ENCODE measurements at places on chromosomes 6 and 20.
A peak's percentile ranks its signal among the peaks of the same experiment; 100 is the strongest.

DNA sequence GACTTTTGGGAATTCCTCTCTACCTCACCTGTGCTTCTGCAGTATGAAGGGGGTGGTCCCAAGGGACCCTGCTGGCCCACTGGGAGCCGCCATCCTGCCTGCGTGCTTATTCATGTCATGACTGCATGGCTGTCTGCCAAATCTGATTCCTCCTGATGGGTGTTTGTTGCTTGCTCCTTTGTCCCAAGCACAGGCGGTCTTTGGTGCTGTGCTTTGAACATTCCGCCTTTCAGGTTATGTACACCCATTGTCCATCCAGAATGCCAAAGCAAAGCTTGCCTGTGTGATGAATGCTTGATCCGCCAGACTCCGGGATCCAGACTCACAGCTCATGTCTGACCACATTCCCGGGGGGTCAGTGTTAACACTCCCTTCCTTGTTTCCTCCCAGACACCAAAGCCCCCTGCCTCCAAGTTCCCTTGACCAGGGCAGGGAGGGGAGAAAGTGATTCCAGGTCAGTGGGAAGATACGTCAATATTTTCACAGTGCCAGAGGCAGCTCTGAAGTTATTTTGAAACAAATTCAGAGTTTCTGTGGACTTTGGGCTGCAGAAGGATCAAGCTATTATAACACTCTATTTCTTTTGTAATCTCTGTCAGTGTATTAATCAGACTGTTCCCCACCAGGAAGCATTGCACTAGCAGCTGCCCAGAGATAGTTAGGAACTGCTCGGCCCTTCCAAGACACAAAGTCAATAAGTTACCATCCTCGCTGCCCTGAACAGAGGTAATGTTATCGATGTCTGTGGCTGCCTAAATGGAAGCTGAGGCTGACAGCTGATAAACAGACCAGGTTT is 9.5 kb downstream of the DAAM2 start:
- H3K27ac ChIP-seq: no peak overlapping the region
- no peaks in the 10 kb centered on the region for H3K36me3 ChIP-seq
- H3K4me1 ChIP-seq: no peaks in the 10 kb centered on the region

GRCh38 chr6:98848539-98849242 is 14.3 kb downstream of the POU3F2 start:
- peaks cover 5% of the 10 kb centered on the region for H3K36me3 ChIP-seq
- peaks cover 70% of the 10 kb centered on the region for H3K27me3 ChIP-seq
- DNase-seq: no peak
- peaks cover 19% of the 10 kb centered on the region for H3K4me1 ChIP-seq
- H3K4me3 ChIP-seq: no peak overlapping the region

GRCh38 chr20:11090751-11091150 is 417.0 kb upstream of the JAG1 start:
- H3K4me3 ChIP-seq: no peak overlapping the region
- no peak overlapping the region for H3K27ac ChIP-seq
- H3K27me3 ChIP-seq: no peaks in the 10 kb centered on the region
- DNase-seq: no peak

- H3K4me3 ChIP-seq: no peak overlapping the region
- H3K27ac ChIP-seq: no peak overlapping the region
- no peaks in the 10 kb centered on the region for H3K4me1 ChIP-seq
Observed at GRCh38 chr6:82015043-82015442, 232.5 kb downstream of the IBTK start.

DNA sequence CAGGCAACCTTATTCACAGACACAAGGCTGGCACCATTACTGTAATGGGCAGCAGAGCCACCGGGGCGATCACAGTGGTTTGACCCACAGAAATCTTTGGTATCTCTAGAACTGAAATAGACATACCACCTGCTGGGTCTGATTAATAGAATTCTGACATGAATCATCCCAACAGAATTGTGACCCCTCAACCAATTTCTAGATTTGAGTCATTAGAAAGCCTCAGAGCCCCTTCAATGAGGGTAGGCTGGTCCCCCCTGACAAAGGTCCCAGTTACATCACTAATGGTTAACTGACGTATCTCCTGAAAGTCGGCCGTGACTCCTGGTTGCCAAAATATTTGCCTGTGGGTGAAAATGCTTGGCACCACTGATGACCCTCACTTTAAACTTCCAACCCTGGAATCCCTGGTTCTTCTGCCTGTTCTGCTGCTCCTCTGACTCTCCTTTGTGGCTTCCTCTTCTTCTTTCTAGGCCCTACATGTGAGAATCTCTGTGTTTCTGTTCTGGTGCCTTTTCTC is 124.9 kb upstream of the ARID1B start:
- DNase-seq: no peak
- peaks cover 9% of the 10 kb centered on the region for H3K4me1 ChIP-seq
- no peaks in the 10 kb centered on the region for H3K36me3 ChIP-seq
- no peak overlapping the region for H3K4me3 ChIP-seq
- H3K27ac ChIP-seq: no peak overlapping the region

DNA sequence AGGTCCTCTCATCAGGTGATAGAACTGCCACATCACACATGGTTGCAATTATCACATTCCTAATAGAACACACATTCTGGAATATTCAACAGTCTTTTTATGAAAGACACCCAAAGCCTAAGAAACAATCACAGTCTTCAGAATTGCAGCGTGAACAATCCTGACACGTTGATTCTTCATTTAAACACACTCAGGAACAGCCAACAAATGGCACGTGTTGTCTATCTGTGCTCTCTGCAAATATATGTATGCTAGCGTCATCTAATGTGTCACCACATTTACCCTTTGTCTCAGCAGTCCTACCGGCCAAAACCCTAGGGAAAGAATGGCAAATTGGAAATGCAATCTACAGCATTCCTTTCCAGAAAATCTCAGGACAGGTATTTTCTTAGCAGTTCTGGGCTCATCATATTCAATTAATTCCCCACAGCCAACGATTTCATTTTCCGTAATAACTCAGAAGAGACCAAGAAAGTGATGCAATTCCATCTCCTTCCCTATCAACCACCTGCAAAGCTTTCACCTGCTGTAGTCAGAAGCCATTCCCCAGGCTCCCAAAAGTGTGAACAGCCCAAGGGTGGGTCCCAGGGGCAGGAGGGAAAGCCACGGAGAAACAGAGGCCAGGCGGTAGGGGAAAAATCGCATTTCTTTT is 280.3 kb upstream of the JARID2 start:
- DNase-seq: no peak
- no peak overlapping the region for H3K27ac ChIP-seq
- H3K27me3 ChIP-seq: no peaks in the 10 kb centered on the region
- H3K4me1 ChIP-seq: no peaks in the 10 kb centered on the region
- H3K36me3 ChIP-seq: no peaks in the 10 kb centered on the region

GRCh38 chr20:14997791-14998190 is 660.4 kb upstream of the FLRT3 start:
- no peaks in the 10 kb centered on the region for H3K36me3 ChIP-seq
- H3K27ac ChIP-seq: no peak overlapping the region
- H3K27me3 ChIP-seq: no peaks in the 10 kb centered on the region
- DNase-seq: no peak

DNA sequence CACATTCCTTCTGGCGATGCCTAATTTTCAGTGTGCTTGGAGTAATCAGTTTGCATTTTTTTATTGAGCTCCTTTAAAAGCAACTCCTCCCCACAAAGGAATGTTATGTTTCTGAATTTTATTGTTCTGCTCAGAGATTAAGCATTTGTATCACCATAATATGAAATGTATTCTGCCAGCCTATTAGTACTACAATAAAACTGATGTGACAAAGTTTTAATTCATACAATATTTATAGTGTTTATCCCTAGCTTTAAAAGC is 236.9 kb upstream of the ASCC3 start:
- no peak overlapping the region for H3K4me3 ChIP-seq
- H3K4me1 ChIP-seq: no peaks in the 10 kb centered on the region
- DNase-seq: no peak
- H3K27ac ChIP-seq: no peak overlapping the region

DNA sequence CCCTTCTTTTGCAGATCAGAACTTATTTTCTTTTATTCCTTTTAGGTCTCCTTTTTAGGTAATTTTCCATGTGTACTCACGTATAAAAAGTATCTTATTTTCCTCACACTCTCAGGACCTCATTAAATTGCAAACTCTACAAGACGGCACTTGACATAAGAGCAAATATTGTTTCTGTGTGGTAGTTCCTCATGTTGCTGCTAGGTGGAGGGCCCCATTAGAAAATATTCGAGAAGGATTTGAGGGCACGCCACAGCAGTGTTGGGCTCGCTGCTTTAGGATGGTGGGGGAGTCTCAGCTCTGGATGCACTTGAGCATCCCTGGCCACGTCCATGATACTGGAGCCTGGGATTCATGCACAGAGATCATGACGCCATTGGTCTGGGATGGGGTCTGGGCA is 64.9 kb upstream of the ZFP64 start:
- H3K27ac ChIP-seq: no peak overlapping the region
- peaks cover 2% of the 10 kb centered on the region for H3K4me1 ChIP-seq
- no peak for DNase-seq
- H3K27me3 ChIP-seq: peaks cover 21% of the 10 kb centered on the region
- H3K4me3 ChIP-seq: no peak overlapping the region

- H3K27ac ChIP-seq: no peak overlapping the region
- H3K4me1 ChIP-seq: peaks cover 3% of the 10 kb centered on the region
- H3K27me3 ChIP-seq: peaks cover 79% of the 10 kb centered on the region
- no peak for DNase-seq
Observed at GRCh38 chr6:3239110-3239830, 11.8 kb upstream of the TUBB2B start.

- peaks cover 10% of the 10 kb centered on the region for H3K27me3 ChIP-seq
- no peaks in the 10 kb centered on the region for H3K4me1 ChIP-seq
- H3K4me3 ChIP-seq: no peak overlapping the region
- no peak overlapping the region for H3K27ac ChIP-seq
- DNase-seq: no peak
Observed at GRCh38 chr6:143970456-143971218, 37.4 kb downstream of the PLAGL1 start.

DNA sequence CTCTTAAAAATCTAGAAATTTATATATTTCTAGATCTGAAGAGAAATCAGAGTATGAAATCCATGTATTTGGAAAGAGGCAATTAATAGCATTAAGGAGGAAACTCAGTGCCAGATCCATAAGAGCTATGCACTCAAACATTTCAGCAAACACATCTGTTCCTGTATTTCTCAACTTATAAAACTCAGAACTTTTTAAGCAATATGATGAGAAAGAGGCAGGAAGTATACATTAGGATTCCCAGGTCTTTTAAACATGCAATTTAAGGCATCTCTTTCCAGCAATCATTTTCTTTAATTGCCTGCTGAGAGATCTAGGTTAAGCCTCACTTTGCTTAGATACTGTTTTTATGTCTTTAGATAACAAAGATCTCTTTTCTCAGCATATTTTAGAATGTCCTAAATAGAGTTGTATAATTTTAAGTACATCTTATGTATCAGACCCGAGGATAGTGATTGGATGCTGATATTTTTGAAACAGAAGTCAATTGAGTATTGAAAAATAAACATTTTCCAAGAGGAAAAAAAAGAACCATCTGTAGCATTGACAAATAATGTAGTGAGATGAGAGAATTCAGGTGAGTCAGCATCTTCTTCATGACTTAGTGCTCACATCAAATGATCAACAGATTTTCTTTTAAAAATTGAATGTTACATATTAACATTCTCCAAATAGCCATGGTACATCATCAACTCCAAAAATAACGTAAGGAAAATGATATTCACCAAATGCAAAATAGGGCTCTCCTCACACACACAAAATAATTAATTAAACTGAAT is 461.4 kb upstream of the NOX3 start:
- no peaks in the 10 kb centered on the region for H3K4me1 ChIP-seq
- H3K4me3 ChIP-seq: no peak overlapping the region
- DNase-seq: no peak
- H3K27me3 ChIP-seq: no peaks in the 10 kb centered on the region
- no peaks in the 10 kb centered on the region for H3K36me3 ChIP-seq
- H3K27ac ChIP-seq: no peak overlapping the region

DNA sequence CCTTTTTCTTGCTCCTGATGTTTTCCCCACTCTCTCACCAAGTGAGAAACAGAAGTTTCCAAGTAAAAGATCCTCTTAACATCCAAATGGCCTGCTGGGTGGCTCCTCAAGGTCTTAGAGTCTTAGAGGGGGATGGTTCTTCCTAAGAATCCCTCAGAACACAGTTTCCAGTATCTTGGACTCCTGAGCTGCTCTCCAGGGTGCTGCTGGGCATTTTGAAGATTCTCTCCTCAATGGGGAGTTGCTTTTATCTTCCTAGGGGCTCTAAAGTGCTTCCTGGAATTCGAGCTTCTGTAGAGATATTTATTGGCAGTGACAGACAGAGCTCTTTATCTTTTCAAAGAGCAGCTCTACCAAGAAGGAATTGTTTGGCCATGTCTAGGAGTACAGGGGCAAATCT is 70.8 kb upstream of the SLC35B3 start:
- no peaks in the 10 kb centered on the region for H3K36me3 ChIP-seq
- no peak overlapping the region for H3K27ac ChIP-seq
- no peaks in the 10 kb centered on the region for H3K27me3 ChIP-seq
- H3K4me3 ChIP-seq: no peak overlapping the region
- no peaks in the 10 kb centered on the region for H3K4me1 ChIP-seq

- no peaks in the 10 kb centered on the region for H3K27me3 ChIP-seq
- peaks cover 2% of the 10 kb centered on the region for H3K36me3 ChIP-seq
- no peak for DNase-seq
- peaks cover 46% of the 10 kb centered on the region for H3K4me1 ChIP-seq
- H3K27ac ChIP-seq: peak overlapping the region; percentile 21
Observed at GRCh38 chr6:11384531-11385309, 152.3 kb upstream of the NEDD9 start.

- H3K36me3 ChIP-seq: no peaks in the 10 kb centered on the region
- no peaks in the 10 kb centered on the region for H3K27me3 ChIP-seq
- peaks cover 9% of the 10 kb centered on the region for H3K4me1 ChIP-seq
- no peak overlapping the region for H3K4me3 ChIP-seq
Observed at GRCh38 chr6:130967502-130968445, 95.3 kb downstream of the EPB41L2 start.

- no peak overlapping the region for H3K4me3 ChIP-seq
- DNase-seq: no peak
- H3K4me1 ChIP-seq: no peaks in the 10 kb centered on the region
- H3K27ac ChIP-seq: no peak overlapping the region
- no peaks in the 10 kb centered on the region for H3K36me3 ChIP-seq
Observed at GRCh38 chr6:68710496-68710895, 75.4 kb downstream of the ADGRB3 start.

- no peak overlapping the region for H3K27ac ChIP-seq
- peaks cover 43% of the 10 kb centered on the region for H3K27me3 ChIP-seq
- no peak overlapping the region for H3K4me3 ChIP-seq
- no peaks in the 10 kb centered on the region for H3K36me3 ChIP-seq
- peaks cover 6% of the 10 kb centered on the region for H3K4me1 ChIP-seq
Observed at GRCh38 chr6:159462431-159462830, 230.6 kb downstream of the SOD2 start.

All from T-helper 17 cell (primary cell).